WTC11 (cell line): ENCODE measurements at places on chromosomes 16 and 17. TPM values are rescaled to one million over a fixed set of nuclear protein-coding genes. Genes with fewer than 3 reads are reported as not detected.

OR1F1 gene
- 0.27 to 0.46 TPM (median 0.44 TPM) in 3 replicates for total RNA-seq

UBN1 gene
- 35.1 to 38.5 TPM (median 35.9 TPM) in 3 replicates for total RNA-seq

AXIN2 gene
- 35.0 to 37.3 TPM (median 37.0 TPM) in 3 replicates for total RNA-seq

C1QL1 gene
- total RNA-seq: 13.4 to 16.8 TPM (median 15.6 TPM) in 3 replicates

DNA sequence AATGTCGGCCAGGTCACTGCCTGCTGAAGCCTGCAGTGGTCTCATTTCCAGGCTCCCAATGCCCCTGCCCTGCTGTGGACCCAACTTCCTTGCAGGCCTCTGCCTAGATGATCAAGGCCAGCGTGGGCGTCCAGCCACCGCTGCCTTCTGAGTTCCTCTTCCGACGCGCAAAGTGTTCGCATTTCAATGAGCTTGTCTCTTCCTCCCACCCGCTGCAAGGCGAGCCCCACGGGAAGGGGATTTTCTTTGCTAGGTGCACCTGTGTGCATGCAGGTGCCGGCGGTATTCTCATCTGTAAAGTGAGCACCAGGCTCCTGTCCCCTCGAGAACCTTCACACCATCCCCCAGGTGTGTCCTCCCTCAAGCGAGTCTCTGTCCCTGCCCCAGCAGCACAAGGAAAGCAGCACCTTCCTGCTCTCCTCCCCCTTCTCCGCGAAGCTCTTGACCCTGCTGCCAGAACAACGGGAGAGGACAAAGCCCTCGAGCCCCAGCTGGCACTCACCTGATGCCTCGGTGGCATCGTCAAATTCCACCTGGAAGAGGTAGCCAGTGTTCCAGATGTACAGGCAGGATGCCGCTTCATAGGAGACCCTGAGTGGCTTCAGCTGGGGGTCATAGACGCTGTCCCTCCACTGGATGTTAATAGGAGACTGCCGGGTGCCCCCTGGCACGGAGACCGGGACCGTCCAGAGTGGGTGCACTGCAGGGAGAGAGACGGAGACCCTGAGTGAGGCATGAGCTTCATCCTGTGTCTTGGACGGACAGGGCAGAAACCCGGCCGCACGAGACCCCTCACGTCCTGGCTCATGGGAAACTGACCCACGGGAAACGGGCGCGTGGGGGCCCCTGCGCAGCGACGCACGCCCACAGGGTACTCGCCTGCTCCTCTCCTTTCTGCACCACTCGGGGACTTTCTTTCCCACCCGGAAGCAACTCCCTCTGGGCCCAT is 9.8 kb downstream of the CA5A start:
- no peaks in the 10 kb centered on the region for H3K36me3 ChIP-seq
- DNase-seq: no peak
- H3K27ac ChIP-seq: no peak overlapping the region
- no peaks in the 10 kb centered on the region; the same call in 1 of the 2 replicates for H3K27me3 ChIP-seq

DNA sequence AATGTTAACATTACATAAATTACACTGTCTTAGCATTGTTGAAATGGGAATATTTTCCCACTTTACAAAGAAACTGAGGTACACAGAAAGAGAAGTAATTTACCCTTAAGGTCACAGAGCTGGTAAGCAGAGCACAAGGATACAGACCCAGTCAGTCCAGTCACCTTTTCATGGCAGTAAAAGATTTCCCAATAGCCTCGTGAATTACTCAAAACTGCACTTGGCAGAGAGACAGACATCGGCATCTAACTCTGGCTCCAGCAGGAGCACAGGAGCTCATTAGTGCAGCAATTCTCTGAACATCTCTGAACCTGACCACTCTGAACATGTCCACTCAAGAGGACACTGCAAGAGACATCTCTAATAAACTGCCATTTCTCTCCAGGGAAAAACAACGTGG is 3.1 kb downstream of the TEX2 start:
- H3K27me3 ChIP-seq: peaks cover 27% of the 10 kb centered on the region
- no peak for DNase-seq
- no peak overlapping the region for H3K4me3 ChIP-seq
- no peaks in the 10 kb centered on the region for H3K36me3 ChIP-seq
- H3K4me1 ChIP-seq: peaks cover 13% of the 10 kb centered on the region
- H3K27ac ChIP-seq: no peak overlapping the region; the same call in 1 of the 2 replicates

DNA sequence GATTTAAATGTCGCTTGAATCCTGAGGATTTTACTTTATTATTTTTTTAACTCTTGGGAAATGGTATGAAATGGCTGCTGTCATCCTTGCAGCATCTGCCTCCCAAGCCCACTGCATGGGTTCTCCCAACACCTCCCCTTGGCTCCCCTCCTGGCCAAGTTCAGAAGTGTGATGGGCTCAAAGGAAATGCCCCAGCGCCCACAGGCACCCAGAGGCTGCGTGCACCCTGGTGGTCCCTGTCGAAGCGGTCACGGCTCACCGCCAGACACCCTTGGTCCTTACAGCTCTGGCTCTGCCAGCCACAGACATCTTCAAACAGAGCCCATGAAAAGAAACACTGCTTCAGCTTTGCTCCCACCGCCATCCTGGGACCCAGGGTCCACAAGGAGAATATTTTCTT is 334.7 kb downstream of the SOX9 start:
- H3K4me3 ChIP-seq: no peak overlapping the region
- no peaks in the 10 kb centered on the region for H3K36me3 ChIP-seq
- H3K4me1 ChIP-seq: peaks cover 14% of the 10 kb centered on the region; the same call in 1 of the 2 replicates
- DNase-seq: no peak
- H3K27ac ChIP-seq: no peak overlapping the region
- H3K27me3 ChIP-seq: no peaks in the 10 kb centered on the region; the same call in 1 of the 2 replicates

DNA sequence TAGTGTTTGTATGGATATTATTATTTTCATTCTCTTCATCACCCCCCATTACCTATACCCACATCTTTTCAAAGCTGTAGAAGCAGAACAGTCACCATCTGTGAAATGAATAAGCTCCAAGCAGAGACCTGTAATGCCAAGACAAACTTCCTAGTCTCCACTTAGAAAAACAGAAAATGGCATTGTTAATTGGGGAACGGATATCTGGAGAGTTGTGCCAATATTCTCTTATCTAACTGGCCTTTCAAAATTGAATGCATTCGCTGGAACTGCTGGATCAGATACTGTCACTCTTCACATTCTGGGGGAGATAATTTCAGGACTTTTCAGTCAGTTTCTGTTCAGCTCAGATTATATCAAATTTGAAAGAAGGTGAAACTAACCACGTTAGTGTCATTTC is 464.4 kb upstream of the GOT2 start:
- H3K4me3 ChIP-seq: no peak overlapping the region
- H3K4me1 ChIP-seq: peaks cover 21% of the 10 kb centered on the region

- no peak overlapping the region for H3K4me3 ChIP-seq
- no peak overlapping the region for H3K27ac ChIP-seq
- peaks cover 83% of the 10 kb centered on the region for H3K36me3 ChIP-seq
Measured at GRCh38 chr17:11256877-11257276, 15.9 kb downstream of the SHISA6 start.

GRCh38 chr16:66044556-66044955 is 321.9 kb upstream of the CDH5 start:
- H3K4me3 ChIP-seq: no peak overlapping the region
- peaks cover 6% of the 10 kb centered on the region; the same call in 1 of the 2 replicates for H3K36me3 ChIP-seq
- H3K4me1 ChIP-seq: peaks cover 15% of the 10 kb centered on the region
- H3K27ac ChIP-seq: no peak overlapping the region

DNA sequence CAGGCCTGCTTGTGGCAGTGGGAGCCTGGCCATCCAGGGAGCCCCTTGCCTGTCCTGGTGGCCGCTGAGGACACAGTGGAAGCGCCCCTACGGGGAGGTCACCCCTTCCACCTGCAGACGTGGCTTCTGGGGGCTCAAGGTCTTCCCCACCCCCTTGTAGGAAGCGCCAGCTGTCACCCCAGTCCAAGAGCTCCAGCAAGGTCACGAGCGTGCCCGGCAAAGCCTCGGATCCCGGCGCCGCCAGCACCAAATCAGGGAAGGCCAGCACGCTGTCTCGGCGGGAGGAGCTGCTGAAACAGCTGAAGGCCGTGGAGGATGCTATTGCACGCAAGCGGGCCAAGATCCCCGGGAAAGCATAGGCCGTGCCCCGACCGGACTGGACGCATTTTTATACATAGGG is 7.4 kb upstream of the IL17C start:
- peaks cover 7% of the 10 kb centered on the region for H3K27me3 ChIP-seq
- H3K4me3 ChIP-seq: no peak overlapping the region
- peaks cover 29% of the 10 kb centered on the region for H3K36me3 ChIP-seq

GRCh38 chr16:48833461-48833860 is 223.5 kb upstream of the N4BP1 start:
- H3K27me3 ChIP-seq: no peaks in the 10 kb centered on the region
- no peak for DNase-seq
- no peak overlapping the region for H3K27ac ChIP-seq

GRCh38 chr16:19380328-19380727 is 37.4 kb upstream of the TMC5 start:
- H3K4me3 ChIP-seq: no peak overlapping the region
- no peak for DNase-seq
- no peaks in the 10 kb centered on the region; the same call in 1 of the 2 replicates for H3K27me3 ChIP-seq

GRCh38 chr16:80971819-80972218 is 34.9 kb downstream of the CMC2 start:
- H3K27ac ChIP-seq: no peak overlapping the region
- H3K27me3 ChIP-seq: no peaks in the 10 kb centered on the region
- H3K36me3 ChIP-seq: peaks cover 8% of the 10 kb centered on the region; the same call in 1 of the 2 replicates
- H3K4me1 ChIP-seq: no peaks in the 10 kb centered on the region; the same call in 1 of the 2 replicates
- no peak for DNase-seq

GRCh38 chr17:37026531-37026869 is 77.7 kb downstream of the AATF start:
- H3K27ac ChIP-seq: no peak overlapping the region
- H3K36me3 ChIP-seq: peaks cover 2% of the 10 kb centered on the region
- H3K4me1 ChIP-seq: peaks cover 5% of the 10 kb centered on the region; the same call in 1 of the 2 replicates
- no peaks in the 10 kb centered on the region for H3K27me3 ChIP-seq
- no peak for DNase-seq
- H3K4me3 ChIP-seq: no peak overlapping the region

DNA sequence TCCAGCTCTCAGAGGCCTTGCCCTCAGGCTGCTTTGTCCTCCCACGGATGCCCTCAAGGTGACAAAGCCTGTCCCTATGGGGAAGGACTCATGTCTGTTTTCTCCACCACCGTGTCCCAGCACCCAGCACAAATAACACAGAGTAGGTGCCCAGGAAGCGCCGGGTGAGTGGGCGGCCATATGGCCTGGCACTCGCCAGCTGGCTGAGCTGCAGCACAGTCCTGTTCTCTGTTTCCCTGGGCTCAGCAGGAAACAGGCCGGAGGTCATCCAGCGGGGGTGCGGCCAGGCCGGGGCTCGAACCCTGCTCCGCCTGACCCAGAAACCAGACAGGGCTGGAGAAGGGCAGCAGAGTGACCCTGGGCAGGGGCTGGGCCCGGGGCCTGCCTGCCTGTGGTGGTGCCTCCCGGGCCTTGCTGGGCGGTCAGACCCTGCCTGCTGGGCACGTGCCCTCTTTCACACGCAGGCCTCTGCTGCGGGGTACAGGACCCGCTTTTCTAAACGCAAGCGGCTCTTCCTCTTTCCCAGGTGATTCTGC is 139.0 kb upstream of the CIBAR2 start:
- H3K27ac ChIP-seq: 0 out of 2 replicates have a peak overlapping the region, but pooled peaks have one; percentile 23
- no peak for DNase-seq
- no peaks in the 10 kb centered on the region for H3K36me3 ChIP-seq

GRCh38 chr16:87919681-87919994 is 16.7 kb downstream of the CA5A start:
- no peak overlapping the region for H3K4me3 ChIP-seq
- no peaks in the 10 kb centered on the region for H3K27me3 ChIP-seq

DNA sequence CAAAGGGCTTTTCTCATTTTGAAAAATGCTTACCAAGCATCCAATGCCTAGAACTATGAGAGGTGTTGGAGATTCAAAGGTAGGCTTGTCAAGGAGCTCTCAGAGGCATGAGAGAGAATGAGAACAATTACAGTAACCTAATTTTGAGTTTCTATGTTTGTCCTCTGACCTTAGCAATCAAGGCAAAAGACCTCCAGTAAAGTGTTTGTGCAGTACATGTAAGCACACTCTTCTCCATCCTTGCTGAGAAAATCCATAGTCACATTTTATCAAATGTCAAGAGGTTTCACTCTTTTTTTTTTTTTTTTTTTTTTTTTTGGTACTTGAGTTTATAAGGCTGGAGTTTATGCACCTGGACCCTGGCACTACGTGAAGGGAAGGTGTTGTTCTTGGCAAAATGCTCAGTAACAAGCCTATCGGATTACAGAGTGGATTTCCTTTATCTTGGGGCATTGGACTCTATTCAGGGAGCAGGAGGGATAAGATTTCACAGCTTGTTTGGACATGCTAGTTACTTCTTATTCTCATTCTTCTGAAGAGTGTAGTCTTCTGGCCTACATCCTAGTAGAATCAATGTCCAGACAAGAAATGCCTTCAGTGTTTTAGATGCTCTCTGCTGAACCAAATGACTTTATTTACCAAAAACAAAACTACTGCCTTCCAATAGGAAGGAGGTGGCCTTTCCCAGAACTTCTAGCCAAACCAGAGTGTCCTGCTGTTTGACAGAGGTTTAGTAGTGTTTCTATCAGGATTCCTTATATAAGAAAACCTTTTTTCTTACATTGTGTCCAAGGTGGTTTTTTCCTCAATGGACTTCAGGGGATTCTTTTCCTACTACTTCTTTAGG is 21.9 kb downstream of the KCNJ2 start:
- no peak overlapping the region for H3K4me3 ChIP-seq
- H3K27me3 ChIP-seq: no peaks in the 10 kb centered on the region
- no peaks in the 10 kb centered on the region for H3K36me3 ChIP-seq
- no peak overlapping the region for H3K27ac ChIP-seq
- no peak for DNase-seq

- DNase-seq: no peak
- H3K4me3 ChIP-seq: no peak overlapping the region
- H3K36me3 ChIP-seq: peaks cover 15% of the 10 kb centered on the region
- H3K27ac ChIP-seq: no peak overlapping the region
Measured at GRCh38 chr16:10558746-10559641, 21.4 kb downstream of the EMP2 start.

GRCh38 chr16:2084895-2085625 is 37.3 kb downstream of the TSC2 start:
- no peak overlapping the region for H3K4me3 ChIP-seq
- H3K4me1 ChIP-seq: no peaks in the 10 kb centered on the region
- H3K27me3 ChIP-seq: no peaks in the 10 kb centered on the region
- no peak overlapping the region for H3K27ac ChIP-seq
- DNase-seq: no peak

DNA sequence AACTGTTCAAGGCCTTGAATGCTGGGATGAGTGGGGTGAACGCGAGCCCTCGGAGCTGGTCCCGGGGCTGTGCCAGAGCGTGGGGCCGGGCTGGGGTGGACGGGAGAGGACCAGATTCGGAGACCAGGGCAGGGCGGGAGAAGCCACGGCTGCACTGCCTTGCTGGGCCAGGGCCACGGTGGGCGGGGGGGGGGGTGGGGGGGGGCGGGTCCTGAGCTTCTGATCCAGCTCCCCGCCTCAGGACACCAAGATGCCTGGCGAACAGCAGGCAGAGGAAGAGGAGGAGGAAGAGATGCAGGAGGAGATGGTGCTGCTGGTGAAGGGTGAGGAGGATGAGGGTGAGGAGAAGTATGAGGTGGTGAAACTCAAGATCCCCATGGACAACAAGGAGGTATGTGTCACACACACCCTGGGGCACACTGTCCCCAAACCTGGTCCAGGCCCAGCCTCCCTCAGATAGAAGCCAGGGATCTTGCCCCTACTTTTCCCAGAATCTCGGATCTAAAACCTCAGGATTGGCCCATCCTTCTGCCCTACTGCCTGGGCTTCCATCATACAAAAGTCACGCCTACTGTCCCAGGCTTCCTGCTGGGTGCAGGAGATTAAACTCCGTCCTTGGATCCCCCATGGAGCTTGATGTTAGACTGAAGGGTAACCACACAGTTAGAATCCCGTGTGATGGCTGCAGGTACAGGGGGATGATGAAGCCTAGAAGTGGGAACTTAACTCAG is 563 bp downstream of the ZNF771 start:
- peak overlapping the region; percentile 70 for H3K4me3 ChIP-seq
- H3K36me3 ChIP-seq: peaks cover 11% of the 10 kb centered on the region
- peaks cover 15% of the 10 kb centered on the region for H3K27me3 ChIP-seq
- H3K27ac ChIP-seq: peak overlapping the region; percentile 28; the same call in 1 of the 2 replicates

- no peaks in the 10 kb centered on the region for H3K36me3 ChIP-seq
- H3K4me1 ChIP-seq: no peaks in the 10 kb centered on the region
- H3K27ac ChIP-seq: no peak overlapping the region
Measured at GRCh38 chr17:34503528-34504195, 75.7 kb upstream of the TMEM132E start.
